ENCODE measurements at places on chromosomes 3 and 15.
A peak's percentile ranks its signal among the peaks of the same experiment; 100 is the strongest.

- DNase-seq = no peak
- H3K36me3 ChIP-seq = peaks cover 18% of the 10 kb centered on the region
- H3K27ac ChIP-seq = no peak overlapping the region
- H3K27me3 ChIP-seq = no peaks in the 10 kb centered on the region
Observed at GRCh38 chr3:16396202-16396601, 117.3 kb downstream of the RFTN1 start.

GRCh38 chr3:38454178-38454883, 641 bp downstream of the ACVR2B start:
- H3K27ac ChIP-seq = peak overlapping the region; percentile 62
- H3K4me1 ChIP-seq = peaks cover 14% of the 10 kb centered on the region
- H3K27me3 ChIP-seq = no peaks in the 10 kb centered on the region
- H3K36me3 ChIP-seq = peaks cover 7% of the 10 kb centered on the region
- peak; percentile 22 for DNase-seq

- no peaks in the 10 kb centered on the region for H3K4me1 ChIP-seq
- peaks cover 3% of the 10 kb centered on the region for H3K36me3 ChIP-seq
- no peak overlapping the region for H3K4me3 ChIP-seq
- H3K27me3 ChIP-seq = peaks cover 2% of the 10 kb centered on the region
Observed at GRCh38 chr15:78394981-78395616, 42.9 kb upstream of the IREB2 start.

- H3K4me3 ChIP-seq = no peak overlapping the region
- peaks cover 32% of the 10 kb centered on the region for H3K27me3 ChIP-seq
- H3K4me1 ChIP-seq = no peaks in the 10 kb centered on the region
Observed at GRCh38 chr3:130787422-130788068, 40.9 kb upstream of the PIK3R4 start.

- H3K4me3 ChIP-seq = no peak overlapping the region
- H3K36me3 ChIP-seq = no peaks in the 10 kb centered on the region
- DNase-seq = no peak
- H3K27me3 ChIP-seq = no peaks in the 10 kb centered on the region
- H3K4me1 ChIP-seq = peaks cover 4% of the 10 kb centered on the region
- H3K27ac ChIP-seq = no peak overlapping the region
Observed at GRCh38 chr3:179020112-179020511, 51.5 kb downstream of the ZMAT3 start.

DNA sequence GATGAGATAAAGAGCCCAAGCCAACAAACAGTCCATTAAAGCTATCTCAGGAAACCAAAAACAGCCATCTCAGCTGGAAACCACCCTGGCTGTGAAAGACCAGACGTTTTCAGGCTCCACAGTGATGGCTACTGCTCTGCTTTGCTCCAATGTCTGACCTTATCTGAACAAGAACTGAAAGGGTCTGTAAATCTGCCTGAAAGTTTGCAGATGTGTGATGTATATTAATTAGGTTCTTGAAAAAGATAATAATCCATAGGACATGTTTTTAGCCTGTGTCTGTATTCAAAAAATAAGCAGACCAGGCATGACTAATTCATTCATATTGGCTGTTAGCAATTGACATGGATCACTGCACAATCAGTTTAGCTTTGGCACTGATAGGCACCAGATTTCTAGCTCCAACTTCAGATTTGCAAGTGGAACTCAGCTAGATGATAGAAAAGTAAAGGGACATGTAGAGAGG, 611.4 kb upstream of the NAALADL2 start:
- H3K36me3 ChIP-seq = no peaks in the 10 kb centered on the region
- no peak for DNase-seq
- H3K4me3 ChIP-seq = no peak overlapping the region
- H3K27me3 ChIP-seq = no peaks in the 10 kb centered on the region
- H3K27ac ChIP-seq = no peak overlapping the region

GRCh38 chr3:99324636-99325203, 313.7 kb upstream of the COL8A1 start:
- no peak overlapping the region for H3K27ac ChIP-seq
- no peak for DNase-seq
- H3K4me3 ChIP-seq = no peak overlapping the region
- no peaks in the 10 kb centered on the region for H3K27me3 ChIP-seq
- H3K4me1 ChIP-seq = no peaks in the 10 kb centered on the region

DNA sequence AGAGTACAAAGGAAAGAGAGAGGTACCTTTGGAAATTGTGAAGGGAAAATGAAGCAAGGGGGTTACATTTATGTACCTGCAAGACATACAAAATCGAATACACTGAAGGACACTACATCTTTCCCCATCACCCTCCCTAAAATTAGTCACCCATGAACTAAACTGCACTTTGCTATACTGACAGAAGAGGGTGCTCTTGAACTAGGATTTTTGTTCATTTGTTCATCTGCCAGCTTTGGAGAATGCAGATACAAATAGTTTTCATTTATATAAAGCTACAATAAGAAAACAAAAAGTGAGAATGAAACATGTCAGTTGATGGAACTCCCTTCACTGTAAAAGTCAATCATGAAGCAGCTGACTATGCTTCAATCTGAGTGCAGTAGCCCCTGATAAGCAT, 55.7 kb downstream of the PCCB start:
- H3K27ac ChIP-seq = no peak overlapping the region
- no peak overlapping the region for H3K4me3 ChIP-seq
- peaks cover 2% of the 10 kb centered on the region for H3K4me1 ChIP-seq
- H3K27me3 ChIP-seq = no peaks in the 10 kb centered on the region
- no peak for DNase-seq

DNA sequence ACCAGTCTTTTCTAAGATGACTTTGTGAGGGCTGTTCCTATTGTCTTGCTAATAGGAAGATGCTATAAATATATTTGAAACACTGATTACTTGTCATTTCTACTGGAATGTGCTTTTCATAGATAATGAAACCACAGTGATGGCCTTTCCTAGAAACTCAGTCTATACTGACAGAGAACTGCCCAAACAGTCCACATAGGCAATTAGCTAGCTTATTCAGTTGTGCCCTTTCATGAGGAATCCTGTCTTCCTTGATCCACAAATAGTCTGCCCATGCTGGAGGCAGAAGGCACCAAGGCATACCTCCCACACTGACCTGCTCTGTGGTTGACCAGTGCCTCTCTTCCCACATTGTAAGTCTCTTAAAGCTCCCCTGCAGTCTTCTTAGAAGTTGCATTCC, 135.9 kb downstream of the CMSS1 start:
- no peak overlapping the region for H3K4me3 ChIP-seq
- no peak overlapping the region for H3K27ac ChIP-seq
- H3K4me1 ChIP-seq = no peaks in the 10 kb centered on the region
- H3K36me3 ChIP-seq = no peaks in the 10 kb centered on the region
- DNase-seq = no peak
- H3K27me3 ChIP-seq = no peaks in the 10 kb centered on the region

GRCh38 chr3:11567516-11568467, 75.9 kb downstream of the VGLL4 start:
- H3K4me3 ChIP-seq = no peak overlapping the region
- DNase-seq = no peak
- peaks cover 18% of the 10 kb centered on the region for H3K4me1 ChIP-seq
- H3K27ac ChIP-seq = no peak overlapping the region
- peaks cover 18% of the 10 kb centered on the region for H3K36me3 ChIP-seq

- H3K4me1 ChIP-seq = no peaks in the 10 kb centered on the region
- H3K36me3 ChIP-seq = no peaks in the 10 kb centered on the region
- H3K27ac ChIP-seq = no peak overlapping the region
- peaks cover 47% of the 10 kb centered on the region for H3K27me3 ChIP-seq
- no peak overlapping the region for H3K4me3 ChIP-seq
Observed at GRCh38 chr3:48394391-48394790, 22.4 kb downstream of the FBXW12 start.

DNA sequence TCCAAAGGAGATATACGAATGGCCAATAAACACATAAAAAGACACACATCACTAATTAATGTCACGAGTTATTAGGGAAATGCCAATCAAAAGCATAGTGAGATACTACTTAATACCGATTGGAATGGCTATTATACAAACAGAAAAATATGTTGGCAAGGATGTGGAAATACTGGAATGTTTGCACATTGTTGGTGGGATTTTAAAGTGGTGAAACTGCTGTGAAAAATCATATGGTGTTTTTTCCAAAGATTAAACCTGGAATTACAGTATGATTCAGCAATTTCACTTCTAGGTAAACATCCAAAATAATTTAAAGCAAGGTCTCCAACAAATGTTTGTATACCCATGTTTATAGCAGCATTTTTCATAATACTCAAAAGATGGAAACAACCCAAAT, 765.5 kb downstream of the VGLL3 start:
- H3K4me3 ChIP-seq = no peak overlapping the region
- H3K4me1 ChIP-seq = no peaks in the 10 kb centered on the region
- no peaks in the 10 kb centered on the region for H3K27me3 ChIP-seq

GRCh38 chr3:80771085-80771484, 990.4 kb downstream of the GBE1 start:
- H3K36me3 ChIP-seq = no peaks in the 10 kb centered on the region
- DNase-seq = no peak
- H3K27me3 ChIP-seq = no peaks in the 10 kb centered on the region
- H3K27ac ChIP-seq = no peak overlapping the region
- H3K4me3 ChIP-seq = no peak overlapping the region

- no peak overlapping the region for H3K27ac ChIP-seq
- no peak overlapping the region for H3K4me3 ChIP-seq
- no peak for DNase-seq
- H3K27me3 ChIP-seq = no peaks in the 10 kb centered on the region
Observed at GRCh38 chr3:99505200-99505599, 133.2 kb upstream of the COL8A1 start.

GRCh38 chr3:139434764-139435307, 41.5 kb downstream of the RBP2 start:
- H3K27ac ChIP-seq = no peak overlapping the region
- H3K4me3 ChIP-seq = no peak overlapping the region
- peaks cover 4% of the 10 kb centered on the region for H3K27me3 ChIP-seq
- no peaks in the 10 kb centered on the region for H3K4me1 ChIP-seq
- H3K36me3 ChIP-seq = peaks cover 3% of the 10 kb centered on the region
- DNase-seq = no peak

DNA sequence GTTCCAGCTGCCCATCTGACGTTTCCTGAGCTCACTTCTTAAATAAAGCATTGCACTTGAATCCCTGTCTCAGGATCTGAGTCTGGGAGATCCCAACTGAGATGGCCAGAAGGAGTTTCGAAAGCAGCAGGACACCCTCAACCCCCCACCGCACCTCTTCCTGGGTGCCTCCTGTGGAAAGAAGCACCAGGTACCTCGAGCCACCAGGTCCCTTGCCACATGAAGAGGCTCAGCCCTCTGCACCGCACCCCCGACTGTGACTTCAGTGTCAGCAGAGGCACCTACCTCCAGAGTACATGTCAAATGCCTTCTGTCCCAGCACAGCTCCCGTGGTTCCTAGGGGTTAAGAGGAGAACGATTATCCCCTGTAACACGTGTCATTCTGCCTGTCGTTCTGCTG, 26.7 kb downstream of the FAM3D start:
- H3K27me3 ChIP-seq = peaks cover 50% of the 10 kb centered on the region
- H3K4me1 ChIP-seq = no peaks in the 10 kb centered on the region
- H3K36me3 ChIP-seq = no peaks in the 10 kb centered on the region
- no peak for DNase-seq
- no peak overlapping the region for H3K4me3 ChIP-seq
- no peak overlapping the region for H3K27ac ChIP-seq

GRCh38 chr3:148175214-148175613, 522.5 kb upstream of the AGTR1 start:
- H3K36me3 ChIP-seq = no peaks in the 10 kb centered on the region
- no peaks in the 10 kb centered on the region for H3K4me1 ChIP-seq
- no peak overlapping the region for H3K27ac ChIP-seq

- no peak overlapping the region for H3K27ac ChIP-seq
- no peak overlapping the region for H3K4me3 ChIP-seq
- no peaks in the 10 kb centered on the region for H3K27me3 ChIP-seq
- H3K4me1 ChIP-seq = no peaks in the 10 kb centered on the region
- no peaks in the 10 kb centered on the region for H3K36me3 ChIP-seq
Observed at GRCh38 chr15:35115155-35115725, 30.1 kb upstream of the NANOGP8 start.

DNA sequence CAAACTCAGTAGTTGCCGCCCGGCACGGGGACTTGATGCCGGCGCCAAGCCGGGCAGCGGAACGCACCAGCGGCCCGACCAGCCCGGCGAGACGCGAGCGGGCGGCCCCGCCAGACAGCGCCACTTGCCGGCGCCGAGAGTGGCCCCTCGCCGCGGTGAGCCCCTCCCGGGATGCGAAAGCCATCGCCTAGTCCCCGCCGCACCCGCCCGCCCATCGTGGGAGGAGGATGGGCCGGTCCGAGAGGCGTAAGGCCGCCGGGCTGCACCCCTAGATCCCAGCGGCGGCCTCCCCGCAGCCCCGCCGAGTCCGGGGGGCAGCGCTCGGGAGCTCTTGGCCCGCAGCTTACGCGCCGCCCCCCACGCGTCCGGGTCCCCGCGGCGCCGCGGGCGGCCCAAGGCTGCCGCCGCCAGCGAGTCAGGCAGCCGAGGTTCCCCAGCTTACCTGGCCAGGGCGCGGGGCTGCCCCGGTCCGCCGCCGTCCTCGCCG, 609 bp downstream of the GOLGA8A start:
- peak overlapping the region; percentile 93 for H3K27ac ChIP-seq
- DNase-seq = peak; percentile 50
- H3K4me1 ChIP-seq = peaks cover 19% of the 10 kb centered on the region
- H3K4me3 ChIP-seq = peak overlapping the region; percentile 84

DNA sequence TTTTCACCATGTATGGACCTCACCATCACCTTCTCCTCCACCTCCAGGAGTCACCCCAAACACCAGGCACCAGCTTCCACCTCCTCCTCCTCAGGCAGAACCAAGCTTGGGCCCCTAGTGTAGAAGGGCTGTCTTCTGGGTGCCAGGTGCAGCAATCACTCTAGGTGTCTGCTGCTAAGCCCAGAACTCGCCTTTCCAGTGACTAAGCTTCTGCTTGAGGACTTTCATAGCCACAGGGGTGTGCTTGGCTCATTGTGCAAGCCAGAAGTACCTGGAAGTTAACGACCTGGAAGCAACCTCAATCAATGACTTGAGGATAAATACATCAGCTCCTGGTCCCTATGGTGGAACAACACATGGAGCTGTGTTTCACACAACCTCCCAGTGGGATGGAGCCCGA, 49.8 kb upstream of the PXYLP1 start:
- H3K4me1 ChIP-seq = no peaks in the 10 kb centered on the region
- peaks cover 10% of the 10 kb centered on the region for H3K27me3 ChIP-seq
- no peaks in the 10 kb centered on the region for H3K36me3 ChIP-seq
- no peak overlapping the region for H3K4me3 ChIP-seq
- H3K27ac ChIP-seq = no peak overlapping the region

GRCh38 chr15:48510976-48511375, 134.5 kb downstream of the FBN1 start:
- no peak for DNase-seq
- H3K36me3 ChIP-seq = no peaks in the 10 kb centered on the region
- H3K4me1 ChIP-seq = no peaks in the 10 kb centered on the region

DNA sequence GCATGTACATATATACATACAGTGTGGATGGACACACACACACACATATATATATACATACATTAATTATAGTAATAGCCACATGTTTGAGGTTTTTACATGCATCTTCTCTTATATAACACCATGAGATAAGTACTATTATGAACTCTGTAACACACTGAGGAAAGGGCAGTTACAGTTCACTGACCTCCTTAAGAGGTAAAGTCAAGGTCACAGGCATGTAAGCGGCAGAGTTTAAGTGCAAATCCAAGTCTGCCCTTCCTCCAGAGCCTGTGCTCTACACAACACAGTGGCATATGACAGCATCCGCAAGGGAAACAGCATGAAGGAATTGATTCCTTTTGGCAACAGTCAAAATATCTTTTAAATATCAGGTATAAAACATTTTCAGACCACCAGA, 26.4 kb downstream of the FHIT start:
- no peaks in the 10 kb centered on the region for H3K27me3 ChIP-seq
- no peaks in the 10 kb centered on the region for H3K36me3 ChIP-seq
- no peak overlapping the region for H3K4me3 ChIP-seq
- no peaks in the 10 kb centered on the region for H3K4me1 ChIP-seq
- no peak overlapping the region for H3K27ac ChIP-seq

Measured in effector memory CD8-positive, alpha-beta T cell (primary cell).